Omental fat pad (tissue), 4 donors: ENCODE measurements at places on chromosomes 5 and 9.

GRCh38 chr9:4704129-4704528 is 24.8 kb downstream of the CDC37L1 start:
- DNase-seq, result no peak

GRCh38 chr9:35257986-35258659 is 96.3 kb downstream of the UNC13B start:
- no peak for DNase-seq

DNA sequence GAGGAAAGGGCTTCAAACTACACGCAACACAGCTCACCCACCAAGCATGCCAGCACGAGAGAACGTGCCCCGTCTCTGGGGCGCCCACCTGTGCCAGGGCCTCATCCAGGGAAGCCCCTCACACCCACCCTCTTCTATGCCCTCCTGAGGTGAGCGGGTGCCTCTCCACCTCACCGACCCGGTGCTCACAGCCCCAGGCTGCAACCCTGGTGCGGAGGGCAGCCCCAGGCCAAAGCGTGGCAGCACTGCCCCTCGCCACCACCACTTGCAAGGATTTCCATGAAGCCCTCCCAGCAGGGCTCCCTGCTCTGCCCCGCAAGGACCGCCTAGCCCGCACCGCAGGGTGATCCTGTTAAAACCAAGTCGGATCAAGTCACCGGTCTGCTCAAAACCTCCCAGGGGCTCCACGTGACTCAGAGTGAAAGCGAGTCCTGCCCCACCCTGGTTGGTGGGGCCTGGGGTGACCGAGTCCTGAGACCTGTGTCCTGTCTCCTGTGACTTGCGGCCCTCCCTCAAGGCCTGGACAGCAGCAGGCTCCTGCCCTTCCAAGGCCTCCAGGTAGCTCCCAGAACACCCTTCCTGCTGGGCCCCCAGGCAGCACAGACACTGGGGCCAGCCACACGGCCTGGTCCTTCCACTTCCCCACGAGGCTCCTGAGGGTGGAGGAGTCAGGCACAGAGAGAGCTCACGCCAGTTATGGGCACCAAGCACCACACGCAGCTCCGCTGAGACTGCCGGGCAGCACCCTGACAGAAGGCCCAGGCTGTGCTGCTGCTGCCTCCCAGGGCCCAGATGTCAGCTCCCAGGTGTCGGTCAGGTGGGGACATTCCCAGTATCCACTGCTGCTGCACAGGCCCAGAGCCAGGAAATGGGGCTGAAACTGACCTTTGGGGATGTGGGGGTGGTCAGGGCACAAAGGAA is 12.7 kb downstream of the BRD3 start:
- no peak for DNase-seq

DNA sequence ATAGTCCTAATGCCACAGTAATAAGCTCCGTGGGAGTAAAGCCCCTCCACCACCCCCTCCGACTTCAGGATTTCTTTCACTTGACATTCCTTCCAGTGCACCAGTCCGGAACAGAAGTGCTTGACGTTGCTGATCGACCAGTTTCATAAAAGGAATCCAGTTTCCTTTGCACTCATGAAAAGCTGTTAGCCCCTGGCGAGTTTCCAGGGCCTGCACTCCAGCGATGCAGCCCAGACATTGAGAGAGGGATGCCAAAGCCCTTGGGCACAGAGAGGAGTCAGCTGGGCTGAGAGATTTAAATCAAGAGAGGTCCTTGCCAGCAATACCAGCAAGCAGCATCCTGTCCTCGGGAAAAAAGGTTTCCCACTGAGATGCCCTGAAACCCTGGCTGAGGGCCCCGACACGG is 170.1 kb downstream of the GABBR2 start:
- no peak for DNase-seq

- no peak for DNase-seq
Measured at GRCh38 chr5:158922263-158922592, 177.5 kb downstream of the EBF1 start.

DNA sequence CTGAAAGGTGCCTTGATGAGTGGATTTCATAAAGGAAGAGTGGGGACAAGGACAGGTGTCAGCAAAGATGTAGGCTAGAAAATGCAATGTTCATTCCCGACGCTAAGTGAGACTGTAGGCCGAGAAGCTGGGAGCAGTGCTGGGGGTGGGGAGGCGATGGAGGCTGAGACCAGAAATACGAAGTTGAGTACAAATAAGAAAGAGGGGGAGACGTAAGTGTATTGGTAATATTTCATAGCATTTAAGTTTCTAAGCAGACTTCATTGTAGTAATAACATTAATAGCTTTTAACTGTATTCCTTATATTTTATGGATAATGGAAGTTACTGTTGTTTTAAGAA is 11.0 kb downstream of the TRIP13 start:
- DNase-seq, result no peak

GRCh38 chr9:10562581-10563343 is 50.0 kb downstream of the PTPRD start:
- DNase-seq, result no peak

- no peak for DNase-seq
Measured at GRCh38 chr9:96073531-96074480, 198.3 kb downstream of the ERCC6L2 start.

DNA sequence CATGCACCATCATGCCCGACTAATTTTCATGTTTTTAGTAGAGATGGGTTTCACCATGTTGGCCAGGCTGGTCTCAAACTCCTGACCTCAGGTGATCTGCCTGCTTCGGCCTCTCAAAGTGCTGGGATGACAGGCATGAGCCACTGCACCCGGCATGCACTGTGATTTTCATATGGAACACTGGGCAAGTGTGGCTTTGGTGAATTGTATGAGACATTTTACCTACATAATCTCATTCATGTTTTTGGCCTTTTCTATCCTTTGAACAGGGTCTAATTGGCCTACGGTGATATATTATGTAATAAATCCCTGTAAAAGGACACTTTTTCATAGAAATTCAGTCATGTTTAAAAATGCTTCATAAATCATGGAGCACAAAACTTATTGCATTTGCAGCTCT is 128.7 kb upstream of the SEMA6A start:
- no peak for DNase-seq

DNA sequence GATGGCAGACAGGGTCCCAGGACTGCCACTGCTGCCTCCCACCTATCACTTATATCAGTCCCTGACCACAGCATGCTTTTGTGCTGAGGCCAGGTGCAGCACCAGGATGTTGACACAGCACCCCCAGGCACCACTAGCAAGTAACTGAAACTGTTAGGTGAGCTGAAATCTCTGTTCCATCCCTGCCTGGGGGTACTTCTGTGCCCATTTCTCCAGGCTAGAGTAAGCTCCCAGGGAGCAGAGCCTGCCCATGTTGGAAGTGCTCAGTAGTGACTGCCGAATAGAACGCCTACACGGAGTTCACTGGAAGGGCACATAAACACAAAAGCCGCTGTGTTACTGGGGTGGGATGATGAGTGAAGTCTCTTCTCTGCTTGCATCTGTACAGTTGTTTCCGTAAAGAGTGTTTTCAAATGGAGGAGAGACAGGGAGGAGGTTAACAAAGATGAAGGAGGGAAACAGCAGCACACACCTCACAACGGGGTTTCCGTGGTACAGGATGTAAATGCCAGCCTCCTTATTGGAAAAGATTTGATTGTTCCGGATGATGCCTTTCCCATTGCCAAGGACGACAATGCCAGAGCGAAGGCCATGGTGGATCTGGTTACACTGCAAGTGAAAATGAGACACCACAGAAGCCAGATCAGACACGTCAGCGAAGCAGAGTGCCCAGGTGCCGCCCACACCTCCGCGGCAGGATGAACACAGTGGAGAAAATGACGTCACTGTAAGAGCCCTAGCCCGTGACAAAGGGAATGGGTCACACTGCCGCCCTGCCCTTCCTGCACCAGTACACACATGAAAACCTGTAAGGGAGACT is 43.1 kb downstream of the POLR1E start:
- DNase-seq, result no peak

GRCh38 chr9:70257991-70258691 is 637 bp upstream of the SMC5 start:
- DNase-seq, result no peak

- DNase-seq, result no peak
Measured at GRCh38 chr9:35935755-35936509, 22.0 kb downstream of the OR2S2 start.

DNA sequence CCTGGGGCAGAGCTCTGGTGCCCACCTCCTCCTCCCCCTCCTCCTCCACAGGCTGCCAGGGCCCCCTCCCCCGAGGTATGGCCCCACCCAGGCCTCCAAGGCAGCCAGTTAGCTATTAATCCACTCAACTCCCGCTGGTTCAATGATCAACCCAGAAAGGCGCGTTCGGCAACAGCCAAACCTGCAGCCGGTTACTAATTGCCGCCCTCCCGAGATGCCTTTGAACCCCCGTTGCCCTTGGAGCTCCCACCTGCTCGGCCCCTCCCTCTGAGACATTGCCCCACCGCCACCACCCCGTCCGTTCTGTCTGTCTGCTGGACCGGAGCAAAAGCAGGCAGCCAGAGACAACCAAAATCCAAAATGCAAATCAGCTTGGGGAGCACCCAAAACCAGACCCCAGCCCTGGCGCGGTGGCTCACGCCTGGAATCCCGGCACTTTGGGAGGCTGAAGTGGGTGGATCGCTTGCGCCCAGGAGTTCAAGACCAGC is 25.8 kb downstream of the NOTCH1 start:
- DNase-seq, result no peak

DNA sequence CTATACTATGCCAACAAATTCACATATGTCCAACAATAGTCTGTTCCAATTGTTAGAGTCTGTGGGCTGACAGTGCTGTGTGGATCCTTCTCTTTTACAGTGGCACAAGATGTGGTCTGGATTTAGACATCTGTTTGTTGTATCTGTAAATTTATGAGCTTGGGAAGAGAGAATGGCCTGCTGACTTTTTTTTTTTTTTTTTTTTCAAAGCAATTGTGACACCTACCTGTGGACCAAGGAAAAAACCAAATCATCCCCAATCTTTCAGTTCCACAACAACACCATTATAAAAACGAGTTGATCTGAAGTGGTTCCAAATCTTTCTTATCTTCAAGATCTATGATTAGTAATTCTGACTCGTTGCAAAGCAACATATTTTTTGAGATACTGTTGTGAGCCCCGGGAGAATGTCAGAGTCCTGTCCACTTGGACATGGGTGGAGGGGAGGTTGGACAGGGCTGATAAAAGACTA is 4.9 kb downstream of the IRX2 start:
- DNase-seq, result no peak

DNA sequence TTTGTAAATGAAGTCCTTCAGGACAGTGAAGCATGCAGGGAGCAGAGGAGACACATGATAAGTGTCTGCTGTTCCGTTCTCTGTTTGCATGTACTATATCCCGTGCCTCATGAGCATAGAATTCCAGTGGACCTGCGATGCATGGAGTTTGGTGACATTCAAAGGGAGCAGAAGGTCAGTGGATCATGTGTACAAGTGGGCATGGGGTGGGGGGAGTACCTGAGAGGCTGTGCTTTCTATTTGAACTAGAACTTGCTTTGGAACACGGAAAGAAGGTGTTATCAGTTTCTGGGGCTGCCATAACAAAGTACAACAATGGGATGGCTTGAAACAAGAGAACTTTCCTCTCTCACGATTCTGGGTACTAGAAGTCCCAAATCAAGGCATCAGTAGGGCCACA is 5.1 kb upstream of the CCNJL start:
- DNase-seq, result no peak

DNA sequence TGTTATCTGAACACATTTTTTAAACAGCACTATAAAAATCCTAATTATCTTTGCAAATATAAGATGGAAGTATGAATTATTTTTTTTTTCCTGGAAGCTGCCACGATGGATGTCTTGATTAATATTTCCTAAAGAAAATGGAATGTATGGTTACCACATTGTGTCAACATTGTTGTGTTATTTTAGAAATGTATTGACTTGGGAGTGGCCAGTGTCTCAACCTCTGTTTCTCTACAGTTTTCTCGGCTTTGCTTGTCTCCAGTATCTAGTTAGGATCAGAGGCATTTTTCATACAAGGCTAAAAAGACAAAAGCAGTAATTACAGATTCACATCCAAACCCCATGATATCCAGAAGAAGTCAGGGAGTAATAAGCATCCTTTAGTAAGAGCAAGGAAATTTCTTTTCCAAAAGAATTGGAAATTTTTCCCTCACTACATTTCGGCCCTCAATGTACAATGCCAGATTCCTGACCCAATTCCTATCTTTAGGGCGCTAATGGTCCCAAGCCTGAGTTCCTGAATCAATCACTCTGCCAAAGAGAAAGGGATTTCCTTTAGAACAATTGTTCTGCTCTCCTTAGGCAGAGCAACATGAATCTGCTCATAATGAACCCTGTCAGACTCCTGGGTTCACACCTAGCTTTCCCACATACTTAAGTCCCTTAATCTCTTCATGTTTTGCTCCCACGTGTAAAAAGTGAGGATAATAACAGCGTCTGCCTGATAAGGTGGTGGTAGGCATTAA is 111.7 kb downstream of the EDIL3 start:
- no peak for DNase-seq

- DNase-seq, result no peak
Measured at GRCh38 chr5:73911761-73912393, 285.9 kb downstream of the ARHGEF28 start.

- DNase-seq, result no peak
Measured at GRCh38 chr9:128146591-128147120, 2.6 kb upstream of the LCN2 start.

DNA sequence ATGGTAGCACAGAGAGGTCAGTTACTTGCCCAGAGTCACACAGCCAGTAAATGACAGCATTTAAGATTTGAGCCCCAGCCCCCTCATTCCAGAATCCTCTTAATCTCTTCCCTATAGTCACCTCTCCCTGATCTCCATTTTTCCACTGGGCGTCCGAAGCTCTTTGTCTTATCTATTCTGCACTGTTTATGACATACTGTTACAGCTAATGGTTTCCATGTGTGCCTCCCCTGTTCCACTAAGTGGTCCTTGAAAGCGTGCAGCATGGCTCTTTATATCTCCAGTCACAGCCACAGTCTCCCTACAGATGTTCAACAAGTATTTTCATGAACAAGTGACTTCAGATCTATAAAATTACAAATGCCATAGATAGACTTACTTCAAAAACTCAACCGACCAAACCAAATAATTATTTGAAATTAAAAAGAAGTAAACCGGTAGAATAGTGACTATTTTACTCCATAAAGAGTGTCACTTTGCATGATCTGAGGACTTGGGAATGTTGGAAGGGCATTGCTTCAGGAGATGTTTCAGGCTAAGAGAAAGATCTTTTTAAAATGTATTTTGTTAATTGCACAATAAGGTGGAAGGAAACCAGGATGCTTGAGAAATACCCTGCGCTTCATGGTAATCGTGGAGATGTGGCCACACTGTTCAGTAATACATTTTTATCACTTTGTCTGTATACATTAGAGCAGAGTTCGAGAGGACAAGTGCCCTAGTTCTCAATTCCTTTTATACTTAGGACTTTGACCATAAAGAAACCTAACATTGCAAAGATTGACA is 237.2 kb downstream of the FBXL7 start:
- DNase-seq, result no peak
